Right kidney (tissue), 9 donors: ENCODE measurements at places on chromosomes 3 and 15.

- DNase-seq, result no peak
These were observed 96.5 kb upstream of the MYO5C start for GRCh38 chr15:52392008-52392687.

DNA sequence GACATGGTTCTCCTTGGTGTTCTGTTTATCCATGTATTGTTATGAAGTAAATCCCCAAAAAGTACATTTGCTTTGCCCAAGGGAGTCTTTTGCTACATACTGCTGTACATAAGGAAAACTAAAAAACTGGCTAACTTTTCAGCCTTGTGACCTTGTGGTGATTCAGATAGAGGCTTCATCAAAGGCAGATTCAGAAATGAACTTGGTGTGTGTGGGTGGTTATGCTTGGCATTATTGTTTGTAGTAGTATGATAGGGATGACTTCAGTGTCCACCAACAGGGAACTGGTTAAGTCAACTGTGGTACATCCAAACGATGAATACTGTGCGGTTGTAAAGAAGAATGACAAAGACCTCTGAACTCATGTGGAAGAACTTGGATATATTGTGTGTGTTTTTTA, 75.6 kb upstream of the CHRNB4 start:
- DNase-seq, result no peak

DNA sequence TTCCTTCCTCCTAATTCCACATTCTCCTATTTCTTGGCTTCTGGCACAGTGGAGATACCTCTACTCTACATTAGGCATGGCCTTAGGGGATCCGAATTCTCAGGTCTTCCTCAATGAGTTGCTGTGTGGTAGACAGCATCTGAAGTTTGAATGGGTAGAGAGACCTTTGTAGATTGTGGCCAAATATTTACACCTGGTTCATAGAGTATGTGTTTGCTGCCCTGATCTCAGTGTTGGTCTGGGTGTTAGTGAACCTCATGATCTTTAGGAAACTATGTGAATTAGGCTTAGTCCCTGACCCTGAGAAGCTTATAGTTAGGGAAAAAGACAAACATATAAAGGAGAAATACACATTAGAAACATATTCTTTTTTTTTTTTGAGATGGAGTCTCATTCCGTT, 75.8 kb downstream of the LPP start:
- no peak for DNase-seq

- no peak for DNase-seq
These were observed 2.7 kb downstream of the LMAN1L start for GRCh38 chr15:74815121-74815934.

- DNase-seq, result peak; percentile 40
These were observed 24.6 kb downstream of the EBLN2 start for GRCh38 chr3:73086071-73086494.

GRCh38 chr3:72380711-72381493, 467.3 kb downstream of the SHQ1 start:
- DNase-seq, result no peak

DNA sequence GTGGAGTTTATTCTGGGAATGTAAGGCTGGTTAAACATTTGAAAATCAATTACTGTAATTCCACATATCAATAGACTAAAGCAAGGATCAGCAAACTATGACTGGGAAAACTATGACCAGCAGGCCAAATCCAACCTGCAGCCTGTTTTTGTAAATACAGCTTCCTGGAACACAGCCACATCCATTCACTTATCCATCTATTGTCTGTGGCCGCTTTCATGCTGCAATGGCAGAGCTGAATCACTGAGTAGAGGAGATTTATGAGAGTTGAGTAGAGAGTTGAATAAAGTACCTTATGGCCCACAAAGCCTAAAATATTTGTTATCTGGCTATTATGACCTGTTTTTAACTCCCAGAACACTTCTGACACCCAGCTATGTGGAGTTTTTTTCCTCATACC, 12.2 kb downstream of the MYLK start:
- no peak for DNase-seq

- DNase-seq, result no peak
These were observed 28.8 kb downstream of the ATG7 start for GRCh38 chr3:11300970-11301369.

- no peak for DNase-seq
These were observed 5.2 kb upstream of the C3orf85 start for GRCh38 chr3:109131276-109131675.

DNA sequence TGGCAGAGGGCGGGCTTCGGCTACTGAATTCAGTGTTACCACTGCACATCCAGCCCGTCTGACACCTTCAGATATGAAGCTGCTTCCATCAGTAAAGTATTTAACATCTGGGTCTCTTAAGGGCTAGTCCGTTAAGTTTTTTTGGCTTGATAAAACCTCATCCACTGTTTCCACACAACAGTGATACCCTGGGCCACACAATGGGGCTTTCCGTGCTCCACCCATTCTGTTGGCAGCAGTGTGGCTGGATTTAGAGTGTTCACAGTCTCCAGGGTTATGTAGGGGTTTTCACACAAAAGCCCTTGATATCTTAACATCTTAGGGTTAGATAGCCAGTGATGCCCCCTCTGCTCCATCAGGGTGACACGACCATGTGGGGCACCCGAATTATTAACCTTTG, 165.0 kb downstream of the STXBP5L start:
- no peak for DNase-seq

DNA sequence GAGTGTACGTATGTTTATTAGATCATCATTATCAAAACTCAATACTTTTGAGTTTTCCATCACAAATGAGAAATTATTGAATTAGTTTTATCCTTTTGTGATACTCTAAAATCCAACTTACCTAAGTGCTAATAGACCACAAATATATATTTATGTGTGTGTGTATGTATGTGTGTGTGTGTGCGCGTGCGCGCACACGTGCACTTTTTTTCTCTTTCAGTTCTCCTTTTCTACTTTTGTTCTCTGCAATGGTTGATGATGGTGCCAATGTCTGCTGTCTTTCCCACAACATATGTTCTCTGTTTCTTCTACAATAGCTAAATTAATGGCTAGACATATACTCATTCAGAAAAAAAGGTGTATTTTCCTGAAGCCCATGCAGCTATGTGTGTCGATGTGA, 571.6 kb upstream of the ARPP21 start:
- DNase-seq, result no peak

GRCh38 chr15:88118035-88118434, 138.5 kb downstream of the NTRK3 start:
- no peak for DNase-seq

DNA sequence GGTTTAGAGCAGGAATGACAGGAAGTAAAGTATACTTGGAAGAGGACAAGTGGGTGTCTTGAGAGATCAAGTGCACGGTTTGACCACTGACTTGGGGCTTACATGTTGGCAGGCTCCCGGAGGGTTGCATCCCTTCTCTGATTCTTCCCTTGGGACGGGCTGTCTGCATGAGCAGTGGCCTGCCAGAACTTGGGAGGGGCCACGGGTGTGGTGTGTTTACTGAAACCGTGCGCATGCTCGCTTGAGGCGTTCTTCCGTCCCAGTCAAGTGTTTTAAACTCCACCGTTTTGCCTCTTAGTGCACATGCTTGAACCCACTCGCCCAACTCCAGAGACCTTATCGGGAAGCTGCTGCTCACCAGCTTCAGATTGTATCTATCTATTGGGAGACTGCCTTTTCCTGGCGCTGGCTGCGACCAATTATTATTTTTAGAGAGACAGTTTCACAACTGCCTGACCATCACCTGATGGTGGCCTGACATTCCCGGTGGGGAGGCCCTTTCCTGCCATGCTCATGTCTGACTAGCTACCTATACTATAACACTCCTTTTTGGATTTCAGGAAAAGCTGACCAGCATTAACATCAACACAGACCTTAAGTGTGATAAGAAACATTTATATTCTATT, 14.9 kb upstream of the C3orf22 start:
- no peak for DNase-seq

- no peak for DNase-seq
These were observed 125.6 kb upstream of the CRBN start for GRCh38 chr3:3305084-3305483.

GRCh38 chr3:151871639-151872468, 1.6 kb upstream of the SUCNR1 start:
- DNase-seq, result no peak

DNA sequence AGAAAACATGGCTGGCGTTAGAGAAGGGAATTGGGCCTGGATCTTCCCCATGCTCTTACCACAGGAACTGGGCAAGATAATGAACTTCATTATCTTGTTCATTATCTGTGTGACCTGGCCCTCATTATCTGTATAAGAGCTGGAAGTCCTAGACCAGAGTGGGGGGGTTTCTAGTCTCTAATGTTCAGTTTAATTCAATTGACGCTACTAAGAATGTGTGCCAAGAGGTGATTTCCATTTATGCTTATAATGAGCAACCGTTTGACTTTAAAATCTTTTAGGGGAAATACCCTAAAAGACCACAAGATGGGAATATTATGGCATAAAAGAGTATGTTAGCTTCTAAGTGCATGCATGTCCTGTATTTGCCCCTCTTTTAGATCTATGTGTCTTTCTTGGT, 59.1 kb upstream of the CSTA start:
- DNase-seq, result no peak

DNA sequence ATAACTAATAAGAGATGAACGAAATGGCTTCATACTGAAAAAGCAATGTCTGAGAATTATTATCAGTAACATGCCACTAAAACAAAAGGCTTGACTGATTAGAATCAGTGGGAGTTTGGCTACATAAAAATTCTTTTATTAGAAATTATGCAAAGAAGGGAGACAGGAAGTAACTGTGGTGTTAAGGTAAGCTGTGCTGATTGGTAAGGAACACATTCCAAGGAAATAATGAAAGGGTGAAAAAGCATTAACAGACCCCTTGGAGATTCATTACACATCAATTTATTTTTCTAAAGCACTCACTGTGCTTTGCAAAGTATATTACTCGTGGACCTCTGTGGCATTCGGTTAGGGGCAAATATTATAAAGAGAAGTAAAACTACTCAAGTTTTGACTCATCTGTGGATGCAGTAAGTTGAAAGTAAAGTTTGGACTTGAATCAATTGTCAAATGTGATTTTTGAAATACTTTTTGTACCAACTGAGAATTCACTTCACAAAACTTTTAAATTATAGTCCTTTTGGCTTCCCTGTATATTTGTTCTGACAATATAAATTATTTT, 176.1 kb upstream of the ZPLD1 start:
- DNase-seq, result no peak

GRCh38 chr15:85619992-85620689, 174.6 kb downstream of the KLHL25 start:
- DNase-seq, result no peak

- DNase-seq, result no peak
These were observed 27.1 kb downstream of the TBC1D2B start for GRCh38 chr15:78050441-78050809.

- DNase-seq, result no peak
These were observed 123.2 kb downstream of the DNAJB8 start for GRCh38 chr3:128343287-128344051.

DNA sequence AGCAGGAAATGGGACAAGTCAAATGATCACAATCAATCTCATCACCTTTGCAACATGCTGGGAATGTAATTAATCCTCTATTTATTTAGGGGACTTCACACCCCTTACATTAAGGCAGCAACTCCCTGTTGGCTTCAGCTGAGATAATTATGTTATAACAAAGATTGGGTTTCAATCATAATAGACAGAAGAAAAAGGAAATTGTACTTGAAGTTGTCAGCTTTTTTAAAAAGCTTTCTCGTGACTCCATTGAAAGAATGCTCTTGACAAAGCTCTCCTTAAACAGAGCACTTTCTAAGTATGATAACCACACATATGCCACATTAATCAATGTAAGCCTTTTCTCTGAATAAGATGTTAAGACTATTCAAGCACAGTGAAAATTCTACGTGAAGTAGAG, 65.7 kb downstream of the SHQ1 start:
- DNase-seq, result no peak

DNA sequence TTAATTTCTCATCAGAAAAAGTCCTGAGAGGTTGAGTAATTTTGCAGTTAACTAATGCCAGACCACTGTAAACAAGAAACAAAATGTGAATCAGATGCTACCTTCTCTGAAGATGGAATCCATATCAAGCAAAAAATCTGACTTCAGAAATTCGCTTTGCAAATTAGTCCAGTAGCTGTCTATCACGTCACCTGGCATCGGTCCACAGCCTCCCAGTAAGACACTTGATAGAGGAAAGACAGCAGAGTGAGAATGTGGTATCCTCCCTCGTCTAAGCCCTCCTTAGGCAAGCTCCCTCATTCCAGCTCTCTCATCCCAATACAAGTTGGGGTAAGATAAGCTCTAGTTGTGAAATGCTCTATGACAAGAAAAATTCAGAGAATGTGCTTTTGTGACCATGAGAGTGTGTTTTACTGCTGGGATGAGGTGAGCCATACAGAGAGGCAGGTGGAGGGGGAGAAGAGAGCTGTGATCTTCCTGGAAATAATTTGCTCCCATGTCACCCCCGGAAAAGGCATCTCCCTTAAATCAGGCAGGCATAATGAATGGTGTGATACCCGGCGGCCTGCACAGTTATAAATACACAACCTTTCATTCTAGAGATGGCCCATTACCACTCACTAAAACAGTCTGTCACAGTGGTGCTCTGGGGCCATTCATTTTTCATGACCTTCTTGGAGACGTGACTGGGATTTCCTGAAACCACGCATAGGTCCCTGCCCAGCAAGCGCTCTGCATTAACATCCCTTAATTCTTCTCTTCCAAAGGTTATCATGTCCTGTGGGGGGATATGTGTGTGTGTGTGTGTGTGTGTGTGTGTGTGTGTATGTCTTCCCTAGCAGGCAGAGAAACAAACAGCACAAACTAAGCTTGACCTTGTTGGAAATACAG, 602.0 kb upstream of the KCNMB2 start:
- DNase-seq, result peak; percentile 66

- DNase-seq, result no peak
These were observed 43.5 kb upstream of the PTX3 start for GRCh38 chr3:157393113-157393512.

GRCh38 chr3:119305286-119305685, 11.1 kb downstream of the ARHGAP31 start:
- no peak for DNase-seq

DNA sequence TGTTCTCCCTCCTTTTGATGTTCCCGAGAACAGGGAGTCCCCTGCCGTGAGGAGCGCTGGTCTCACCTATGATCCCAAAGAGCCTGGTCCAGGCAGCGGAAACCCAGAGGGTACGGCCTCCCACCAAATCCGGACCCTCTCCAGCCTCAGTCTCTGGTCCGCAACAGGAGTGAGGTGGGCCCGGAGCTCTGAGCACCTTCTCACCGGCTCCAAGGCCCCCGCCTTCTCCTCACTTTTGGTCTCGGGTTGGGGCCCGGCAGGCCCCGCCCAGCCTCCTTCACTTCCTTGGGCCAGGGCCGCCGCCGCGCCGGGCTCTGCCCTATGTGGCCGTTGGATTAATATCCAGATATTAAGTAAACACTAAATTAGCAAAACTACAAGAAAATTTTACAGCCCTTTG, 5.7 kb upstream of the SKOR1 start:
- DNase-seq, result no peak

GRCh38 chr3:185402561-185402960, 39.6 kb downstream of the MAP3K13 start:
- DNase-seq, result no peak

DNA sequence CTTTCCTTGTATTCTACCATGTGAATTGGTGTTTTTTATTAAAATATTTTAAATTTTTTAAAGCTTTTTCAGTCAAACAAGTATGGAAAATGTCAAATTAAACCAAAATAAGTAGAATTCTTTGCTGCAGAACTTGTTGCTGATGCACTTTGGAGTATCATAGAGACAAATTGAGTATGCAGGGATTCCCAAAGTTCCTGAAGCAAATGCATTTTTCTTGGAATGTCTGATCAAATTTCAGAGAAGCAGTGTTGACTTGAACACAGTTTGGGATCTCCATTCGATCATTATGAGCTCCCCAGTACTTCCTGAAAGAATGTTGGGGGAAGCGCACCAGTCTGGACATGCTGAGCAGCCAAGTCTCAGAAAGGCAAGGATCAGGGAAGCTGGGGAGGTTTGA, 517.8 kb upstream of the CFAP20DC start:
- no peak for DNase-seq
